Body of pancreas (tissue), 4 donors: ENCODE measurements at places on chromosomes 6 and 20. TPM values are rescaled to one million over a fixed set of nuclear protein-coding genes. Genes with fewer than 3 reads are reported as not detected.

Gene MRPS10
- total RNA-seq, result 14.0 TPM

GRCh38 chr6:112199001-112199403, 55.4 kb downstream of the LAMA4 start:
- no peak for DNase-seq

Gene IPCEF1
- total RNA-seq, result 5.7 TPM

Gene GPR31
- total RNA-seq, result not detected

Gene MYT1
- 0.99 TPM for total RNA-seq

Gene MUCL3
- under 0.01 TPM for total RNA-seq

GRCh38 chr6:17431581-17431980, 38.2 kb downstream of the CAP2 start:
- no peak for DNase-seq

- DNase-seq, result no peak
These were observed 24.1 kb downstream of the MCM8 start for GRCh38 chr20:5974531-5974930.

- no peak for DNase-seq
These were observed 95.3 kb upstream of the STMND1 start for GRCh38 chr6:17006543-17006942.

DNA sequence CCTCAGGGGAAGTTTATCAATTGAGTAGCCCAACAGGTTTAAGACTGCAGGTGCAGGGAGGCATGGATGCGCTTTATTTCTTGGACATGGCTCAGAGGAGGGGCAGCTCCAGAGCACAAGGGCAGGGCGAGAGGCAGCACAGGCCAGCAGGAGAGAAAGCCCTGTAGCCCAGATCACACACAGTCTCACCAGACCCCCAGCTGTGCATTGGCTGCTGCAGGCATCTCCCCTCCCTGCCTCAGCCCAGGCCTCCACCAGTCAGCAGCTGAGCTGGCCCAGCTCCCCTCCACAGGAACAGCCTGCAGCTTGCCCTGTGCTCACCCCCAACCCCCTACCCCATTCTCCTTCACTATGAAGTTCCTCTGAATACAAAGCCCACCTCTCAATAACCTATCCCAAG, 24.7 kb downstream of the MRPL14 start:
- no peak for DNase-seq

DNA sequence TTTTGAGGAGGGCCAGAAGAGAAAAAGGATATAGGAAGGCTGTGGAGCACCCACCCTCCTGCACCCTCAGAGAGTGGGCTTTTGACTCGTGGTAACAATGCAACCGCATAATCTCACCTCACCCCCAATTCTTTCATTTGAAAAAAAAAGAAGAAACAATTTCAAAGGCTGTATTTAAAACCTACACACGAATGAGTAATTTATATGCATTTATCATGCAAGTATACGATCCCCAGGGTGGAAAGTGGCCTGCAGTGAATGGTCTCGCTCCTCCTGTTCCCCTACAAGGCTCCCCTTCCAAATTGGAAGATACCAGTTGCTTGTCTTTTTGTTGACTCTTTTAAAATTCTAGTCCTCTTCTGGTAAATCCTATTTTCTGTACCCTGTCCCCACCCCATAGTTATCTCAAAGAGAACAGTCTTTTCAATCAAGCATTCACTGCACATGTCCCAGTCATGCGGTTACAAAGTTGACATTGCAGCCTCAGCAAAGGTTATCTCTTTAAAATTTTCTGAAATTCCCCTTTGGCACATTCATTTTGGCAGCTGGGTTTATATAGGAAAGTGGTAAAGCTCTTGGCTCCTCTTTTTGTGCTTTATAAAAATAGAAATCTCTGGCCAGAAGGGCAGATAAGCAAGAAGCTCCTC, 110.6 kb downstream of the ARID1B start:
- no peak for DNase-seq

Gene ADGB
- total RNA-seq, result not detected

Gene BPIFA1
- not detected for total RNA-seq

- DNase-seq, result no peak
These were observed 96.6 kb downstream of the DLGAP4 start for GRCh38 chr20:36402708-36403107.

Gene BEND3
- total RNA-seq, result 2.1 TPM

Gene MROH8
- total RNA-seq, result 13.5 TPM

DNA sequence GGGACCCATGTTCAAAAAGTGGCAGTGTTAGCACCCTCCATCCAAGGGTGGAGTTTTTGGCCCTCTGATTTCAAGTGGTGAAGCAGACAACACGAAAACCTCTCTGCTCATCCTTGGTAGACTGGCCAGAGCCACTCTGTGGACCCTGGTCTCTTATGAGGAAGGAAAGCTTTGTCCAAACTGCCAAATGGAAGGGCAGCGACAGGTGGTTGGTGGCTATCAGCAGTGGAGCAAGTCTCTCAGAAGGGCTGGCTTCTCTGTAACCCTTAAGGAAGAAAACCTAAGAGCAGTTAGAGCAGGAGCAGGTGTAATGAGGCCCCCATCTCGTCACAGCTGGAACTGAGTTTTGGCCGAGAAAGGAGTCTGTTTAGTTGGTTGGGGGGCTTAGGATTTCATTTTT, 155.8 kb downstream of the SLC16A10 start:
- no peak for DNase-seq

Gene NINL
- total RNA-seq, result 34.9 TPM

Gene PLCB4
- total RNA-seq, result 3.4 TPM

Gene PBOV1
- not detected for total RNA-seq

DNA sequence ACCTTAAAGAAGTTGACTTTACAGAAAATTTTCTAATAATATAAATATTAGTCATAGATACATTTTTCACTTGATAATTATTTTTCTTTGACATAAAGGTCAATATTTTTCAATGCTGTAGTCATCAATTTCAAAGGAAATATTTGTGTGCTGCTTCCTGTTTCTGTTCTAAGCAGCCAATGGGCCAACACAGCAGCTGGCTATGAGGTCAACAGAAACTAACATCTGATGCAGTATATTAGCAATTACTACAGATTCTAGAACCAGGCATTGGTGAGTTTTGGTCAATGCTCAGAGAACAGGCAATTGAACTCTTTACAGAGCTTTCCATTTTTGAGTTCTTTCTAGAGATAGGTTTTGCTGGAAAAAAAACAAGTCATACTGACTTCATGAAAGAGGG, 669.6 kb upstream of the NRSN1 start:
- no peak for DNase-seq

Gene RSPO3
- total RNA-seq, result 7.3 TPM
